ENCODE measurements at places on chromosomes 16 and 17.
A peak's percentile ranks its signal among the peaks of the same experiment; 100 is the strongest.

GRCh38 chr16:51419768-51420167, 268.7 kb upstream of the SALL1 start:
- DNase-seq: no peak

DNA sequence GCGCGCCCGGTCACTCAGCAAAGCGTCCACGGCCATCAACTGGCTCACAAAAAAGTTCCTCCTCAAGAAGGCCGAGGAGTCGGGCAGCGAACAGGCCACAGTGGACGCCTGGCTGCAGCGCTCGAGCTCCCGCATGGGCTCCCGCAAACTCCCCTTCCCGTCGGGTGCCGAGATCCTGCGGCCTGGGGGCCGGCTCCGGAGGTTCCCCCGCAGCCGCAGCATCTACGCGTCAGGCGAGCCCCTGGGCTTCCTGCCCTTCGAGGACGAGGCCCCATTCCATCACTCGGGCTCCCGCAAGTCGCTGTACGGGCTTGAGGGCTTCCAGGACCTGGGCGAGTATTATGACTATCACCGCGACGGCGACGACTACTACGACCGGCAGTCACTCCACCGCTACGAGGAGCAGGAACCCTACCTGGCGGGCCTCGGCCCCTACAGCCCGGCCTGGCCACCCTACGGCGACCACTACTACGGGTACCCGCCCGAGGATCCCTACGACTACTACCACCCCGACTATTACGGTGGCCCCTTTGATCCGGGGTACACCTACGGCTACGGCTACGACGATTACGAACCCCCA, 10.7 kb downstream of the MYO15A start:
- no peak for DNase-seq

- no peak for DNase-seq
These were observed 141.2 kb downstream of the CMIP start for GRCh38 chr16:81585785-81586184.

DNA sequence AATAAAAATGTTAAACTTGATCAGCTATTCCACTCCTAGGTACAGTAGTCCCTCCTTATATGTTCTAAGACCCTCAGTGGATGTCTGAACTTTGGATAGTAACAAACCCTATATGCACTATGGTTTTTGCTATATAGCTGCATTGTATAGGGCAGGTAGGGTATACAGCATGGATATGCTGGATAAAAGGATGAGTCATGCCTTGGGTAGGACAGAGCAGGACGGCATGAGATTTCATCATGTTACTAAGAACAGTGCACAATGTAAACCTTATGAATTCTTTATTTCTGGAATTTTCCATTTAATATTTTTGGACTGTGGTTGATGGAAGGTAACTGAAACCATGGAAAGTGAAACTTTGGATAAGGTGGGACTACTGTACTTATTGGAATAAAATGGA, 235.1 kb downstream of the CEP112 start:
- DNase-seq: no peak

GRCh38 chr16:29678691-29679267, at the start of gene QPRT:
Gene QPRT, plus strand, starts transcription at chr16:29679180. Its CDS starts 18 bp downstream, at chr16:29679198.
- DNase-seq: peak; percentile 66

- DNase-seq: no peak
These were observed 133.1 kb downstream of the ANKRD11 start for GRCh38 chr16:89357055-89357816.

- DNase-seq: no peak
These were observed 2.7 kb downstream of the CENPX start for GRCh38 chr17:82019690-82020571.

GRCh38 chr16:79286646-79287423, 313.7 kb downstream of the MAF start:
- no peak for DNase-seq

GRCh38 chr16:8908810-8909468, 26.8 kb downstream of the LITAFD start:
- no peak for DNase-seq

- no peak for DNase-seq
These were observed 62.9 kb downstream of the PHKB start for GRCh38 chr16:47524007-47524405.

GRCh38 chr17:21375162-21375560, 996 bp upstream of the KCNJ12 start:
- DNase-seq: no peak

DNA sequence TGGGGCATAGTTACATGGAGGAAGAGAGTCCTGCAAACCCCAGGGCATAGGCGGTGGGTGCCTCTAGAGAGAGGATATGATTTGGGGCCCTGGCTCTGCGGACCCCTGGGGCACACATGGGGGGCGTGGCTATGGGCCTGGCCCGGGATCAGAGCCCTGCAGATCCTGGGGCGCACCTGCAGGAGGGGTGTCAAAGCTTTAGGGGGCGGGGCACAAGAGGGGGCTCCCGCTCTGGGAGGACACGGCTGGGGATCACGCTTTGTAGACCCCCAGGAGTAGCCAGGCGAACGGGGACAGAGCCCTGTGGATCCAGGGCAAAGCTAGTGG, 497 bp downstream of the BCL7C start:
- no peak for DNase-seq

- DNase-seq: peak; percentile 28
These were observed 6.9 kb downstream of the CCR7 start for GRCh38 chr17:40558300-40558889.

- DNase-seq: no peak
These were observed 995 bp upstream of the JMJD8 start for GRCh38 chr16:684961-685696.

DNA sequence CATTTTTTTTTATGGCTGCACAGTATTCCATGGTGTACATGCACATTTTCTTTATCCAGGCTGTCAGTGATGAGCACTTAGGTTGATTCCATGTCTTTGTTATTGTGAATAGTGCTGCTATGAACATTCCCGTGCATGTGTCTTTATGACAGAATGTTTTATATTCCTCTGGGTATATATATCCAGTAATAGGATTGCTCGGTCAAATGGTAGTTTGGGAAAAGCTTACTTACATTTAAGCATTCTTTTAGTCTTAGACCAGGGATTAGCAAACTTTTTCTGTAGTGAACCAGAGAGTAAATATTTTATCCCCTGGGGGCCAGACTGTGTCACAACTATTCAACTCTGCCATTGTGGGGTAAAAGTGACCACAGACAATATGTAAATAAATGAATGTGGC, 40.2 kb downstream of the MED13 start:
- DNase-seq: no peak

DNA sequence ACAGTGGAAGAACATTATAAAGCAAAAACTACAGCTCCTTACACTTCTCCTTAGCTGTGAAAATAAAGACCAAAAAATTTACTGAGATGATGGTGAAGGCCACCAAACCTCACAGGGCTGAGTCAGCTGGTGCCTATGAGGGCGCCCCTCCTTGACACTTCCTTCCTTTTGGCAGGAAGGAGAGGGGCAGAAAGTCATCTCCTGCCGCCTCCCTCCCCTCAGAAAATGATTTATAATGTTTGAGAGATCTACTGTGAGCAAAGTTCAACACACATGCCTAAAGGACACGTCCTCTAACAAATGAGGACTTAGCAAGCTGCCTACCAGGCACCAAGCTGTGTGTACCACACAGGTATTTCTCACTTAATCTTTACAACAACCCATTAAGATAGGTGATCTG, 245.7 kb downstream of the PRKCA start:
- DNase-seq: no peak

GRCh38 chr17:73976147-73976546, 227.3 kb upstream of the RPL38 start:
- DNase-seq: no peak

DNA sequence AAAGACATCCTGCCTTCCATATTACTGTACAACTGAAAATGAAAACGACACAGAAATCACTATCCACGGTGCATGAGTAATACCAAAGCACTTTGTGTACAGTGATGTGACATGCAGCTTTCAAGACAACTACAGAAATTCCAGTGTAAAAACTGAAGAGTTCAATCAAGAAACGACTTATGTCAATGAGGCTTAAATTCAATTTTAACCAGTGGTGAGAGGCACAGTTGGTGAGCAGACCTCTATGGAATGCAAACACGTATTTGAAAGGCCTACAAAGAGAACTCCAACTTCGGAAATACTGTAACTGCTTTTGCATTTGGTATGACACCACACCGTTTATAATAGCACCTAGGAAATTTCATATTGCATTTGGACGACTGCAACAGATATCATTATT, 87.6 kb downstream of the USP31 start:
- no peak for DNase-seq

DNA sequence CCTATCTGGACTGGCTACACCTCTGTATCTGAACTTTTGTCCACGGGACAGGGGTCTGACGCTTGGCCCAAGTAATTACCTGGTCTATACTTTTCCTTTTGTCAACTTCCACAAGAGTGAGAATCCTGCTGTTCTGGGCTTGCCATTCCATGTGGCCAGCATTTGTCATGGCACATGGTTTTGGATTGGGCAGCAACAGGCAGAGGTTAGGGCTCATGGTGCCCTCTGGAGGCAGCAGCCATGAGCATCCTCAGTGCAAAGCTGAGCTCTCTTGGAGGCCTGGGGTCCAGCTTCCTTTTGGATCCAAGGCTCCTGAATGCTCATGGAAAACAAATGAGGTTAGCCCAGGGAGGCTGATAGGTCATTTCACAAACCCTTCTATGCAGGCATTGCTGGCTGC, 7.5 kb upstream of the EDC4 start:
- DNase-seq: no peak

GRCh38 chr17:77304051-77304745, 163.4 kb downstream of the SEC14L1 start:
- no peak for DNase-seq

GRCh38 chr16:1027501-1027815, 45.1 kb upstream of the SSTR5 start:
- DNase-seq: no peak

DNA sequence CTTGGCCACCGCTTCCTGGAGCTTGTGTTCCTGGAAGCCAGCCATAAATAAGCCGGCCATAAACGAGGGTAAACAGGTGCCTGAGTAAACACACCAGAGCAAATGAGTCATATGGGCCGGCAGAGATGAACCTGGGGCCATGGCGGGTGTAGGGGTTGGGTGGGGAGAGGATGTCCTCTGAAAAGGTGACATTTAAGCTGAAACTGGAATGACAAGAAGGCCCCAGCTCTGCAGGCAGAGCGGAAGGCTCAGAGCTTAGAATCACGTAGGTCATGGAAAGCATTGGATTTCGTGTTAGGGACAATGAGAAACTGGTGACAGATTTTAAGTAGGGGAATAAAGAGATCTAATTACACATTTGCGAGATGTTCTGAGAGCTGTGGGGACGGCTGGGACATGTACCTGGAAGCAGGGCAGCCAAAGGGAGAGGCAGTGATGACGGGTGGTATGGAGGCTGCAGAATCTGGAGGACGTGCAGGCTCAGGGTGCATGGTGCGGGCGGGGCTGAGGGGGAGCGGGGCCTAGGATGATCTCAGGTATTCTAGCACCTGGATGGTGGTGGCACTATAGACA, 8.1 kb upstream of the DNASE1 start:
- no peak for DNase-seq

GRCh38 chr17:29567554-29568330, 759 bp upstream of the TP53I13 start:
- peak; percentile 53 for DNase-seq

DNA sequence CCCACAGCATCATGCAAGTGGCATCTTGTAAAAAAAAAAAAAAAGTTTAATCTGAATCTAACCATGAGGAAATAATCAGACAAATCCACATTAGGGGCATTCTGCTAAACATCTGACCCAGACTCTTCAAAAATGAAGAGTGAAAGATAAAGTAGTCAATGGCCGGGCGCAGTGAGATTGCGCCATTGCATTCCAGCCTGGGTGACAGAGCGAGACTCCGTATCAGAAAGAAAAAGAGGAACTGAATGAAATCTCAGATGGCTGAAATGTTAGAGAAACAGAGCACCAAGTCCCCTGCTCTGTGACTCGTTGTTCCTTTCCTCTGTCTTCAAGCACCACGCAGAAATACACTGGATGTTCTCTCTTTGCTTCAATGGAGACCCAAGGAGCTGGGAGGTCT, 12.7 kb upstream of the RNF135 start:
- DNase-seq: no peak

GRCh38 chr16:31703526-31704128, 170.0 kb upstream of the ZNF267 start:
- DNase-seq: no peak

All from DMS 273 treated with DMSO at 0.1 percent for 48 hours (cell line).